ENCODE measurements at places on chromosomes 6 and 20.
A peak's percentile ranks its signal among the peaks of the same experiment; 100 is the strongest.

DNA sequence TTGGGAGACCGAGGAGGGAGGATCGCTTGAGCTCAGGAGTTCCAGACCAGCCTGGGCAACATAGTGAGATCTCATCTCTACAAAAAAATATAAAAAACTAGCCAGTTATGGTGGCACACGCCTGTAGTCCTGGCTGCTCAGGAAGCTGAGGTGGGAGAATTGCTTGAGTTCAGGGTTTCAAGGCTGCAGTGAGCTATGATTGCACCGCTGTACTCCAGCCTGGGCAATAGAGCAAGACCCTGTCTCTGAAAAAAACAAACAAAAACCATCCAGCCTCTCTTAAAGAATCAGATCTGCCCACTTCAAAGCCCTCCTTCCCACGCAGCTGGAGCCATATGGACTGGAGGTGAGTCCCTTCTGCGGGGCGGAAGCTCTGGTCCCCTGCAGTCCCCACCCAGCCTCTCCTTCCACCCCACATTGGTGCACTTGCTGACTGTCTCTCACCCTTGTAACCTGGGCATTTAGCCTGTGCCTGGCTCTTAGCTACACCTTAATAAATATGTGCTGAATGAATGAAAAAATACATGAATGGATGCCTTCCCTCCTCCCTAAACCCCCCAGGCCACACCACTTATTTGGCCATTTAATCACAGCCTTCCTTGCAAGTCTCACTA, 7.2 kb upstream of the PARD6B start:
- no peak for DNase-seq

- DNase-seq: no peak
These were observed 140.4 kb upstream of the CENPW start for GRCh38 chr6:126199466-126199865.

GRCh38 chr6:165227644-165228329, 81.6 kb downstream of the C6orf118 start:
- no peak for DNase-seq

- DNase-seq: no peak
These were observed 8.2 kb downstream of the PPP1R14C start for GRCh38 chr6:150150821-150151646.

DNA sequence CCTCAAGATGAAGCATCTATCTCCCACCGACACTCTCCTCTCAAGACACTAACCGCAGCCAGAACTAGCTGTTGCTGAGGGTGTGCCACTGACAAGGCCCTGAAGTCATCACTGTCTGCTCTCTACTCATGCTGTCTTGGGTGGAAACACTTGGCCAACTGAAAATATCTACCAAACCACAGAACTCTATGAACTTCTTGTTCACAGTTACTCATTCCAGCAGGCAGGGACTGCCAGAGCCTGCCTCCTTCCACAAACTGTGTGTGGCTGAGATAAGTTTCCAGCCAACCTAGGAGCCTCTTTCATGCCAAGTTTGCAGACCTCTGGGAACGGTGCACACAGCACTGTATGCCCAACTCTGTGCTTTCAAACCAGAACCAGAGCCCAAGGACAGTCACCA, 45.5 kb upstream of the NXT1 start:
- no peak for DNase-seq

DNA sequence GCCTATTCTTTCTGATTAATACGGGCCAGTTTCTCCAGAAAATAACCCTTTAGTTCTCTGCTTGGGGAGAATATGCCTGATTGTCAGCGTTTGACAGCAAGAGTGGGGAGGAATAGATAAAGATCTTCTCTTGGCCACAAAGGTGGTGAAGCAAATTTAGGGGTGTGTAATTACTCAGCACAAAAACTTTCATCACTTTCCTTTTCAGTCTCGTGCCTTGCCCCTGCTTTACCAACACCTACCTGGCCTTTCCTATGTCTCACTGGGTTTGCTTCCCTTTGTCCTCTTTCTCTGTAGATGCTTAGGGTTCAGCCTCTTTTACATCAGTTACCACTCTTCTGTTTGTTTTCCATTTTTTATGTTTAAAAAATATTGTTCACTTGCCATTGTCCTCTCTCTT, 99.2 kb downstream of the MCHR2 start:
- DNase-seq: no peak

DNA sequence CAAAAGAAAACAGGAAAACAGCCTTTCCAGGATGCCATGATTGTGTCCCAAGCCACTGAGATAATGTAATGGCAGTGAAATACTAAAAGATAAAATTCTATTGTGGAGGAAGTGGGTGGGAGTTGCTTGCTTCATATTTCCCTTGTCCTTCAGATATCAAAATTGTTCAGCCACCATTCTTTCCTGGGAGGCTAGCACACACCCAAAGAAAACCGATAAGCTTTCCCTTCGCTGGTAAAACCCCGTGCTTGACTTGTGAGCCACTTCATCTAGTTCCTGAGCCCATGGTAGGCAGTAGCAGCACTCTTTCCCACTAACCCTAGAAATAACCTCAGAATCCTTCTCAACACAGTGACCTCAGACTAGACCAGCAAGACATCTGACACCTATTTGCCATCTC, 357.4 kb upstream of the PLCB4 start:
- no peak for DNase-seq

- no peak for DNase-seq
These were observed 135.9 kb upstream of the SOX4 start for GRCh38 chr6:21457647-21458046.

GRCh38 chr6:83216806-83217205, 23.6 kb downstream of the RWDD2A start:
- DNase-seq: no peak

- no peak for DNase-seq
These were observed 16.0 kb downstream of the MARCKS start for GRCh38 chr6:113873043-113873667.

- DNase-seq: no peak
These were observed 114.7 kb downstream of the ZFAND3 start for GRCh38 chr6:37934276-37934675.

GRCh38 chr20:24616258-24617079, 147.0 kb downstream of the SYNDIG1 start:
- no peak for DNase-seq

GRCh38 chr6:99189823-99190721, 159.4 kb downstream of the FAXC start:
- DNase-seq: no peak

- DNase-seq: no peak
These were observed 11.1 kb upstream of the LYRM2 start for GRCh38 chr6:89649682-89650081.

DNA sequence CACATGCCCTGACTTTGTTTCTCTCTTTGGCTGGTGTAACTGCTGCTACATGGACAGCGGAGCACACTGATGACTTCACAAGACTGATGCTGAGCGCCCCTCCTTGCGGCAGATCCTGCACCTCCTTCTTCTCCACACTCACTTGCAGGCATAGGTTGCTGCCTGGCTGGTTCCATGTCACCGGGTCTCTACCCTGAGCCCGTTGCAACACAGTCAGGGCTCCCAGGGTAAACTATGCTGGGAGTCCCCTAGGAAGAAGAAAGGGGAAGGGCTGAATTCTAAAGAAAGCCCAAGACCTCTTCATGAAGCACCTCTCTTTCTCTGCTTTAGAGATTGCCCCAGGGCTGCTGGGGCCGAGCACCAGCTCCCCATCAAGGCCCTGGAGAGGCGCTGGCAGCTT, 83.3 kb upstream of the DUSP22 start:
- DNase-seq: no peak

DNA sequence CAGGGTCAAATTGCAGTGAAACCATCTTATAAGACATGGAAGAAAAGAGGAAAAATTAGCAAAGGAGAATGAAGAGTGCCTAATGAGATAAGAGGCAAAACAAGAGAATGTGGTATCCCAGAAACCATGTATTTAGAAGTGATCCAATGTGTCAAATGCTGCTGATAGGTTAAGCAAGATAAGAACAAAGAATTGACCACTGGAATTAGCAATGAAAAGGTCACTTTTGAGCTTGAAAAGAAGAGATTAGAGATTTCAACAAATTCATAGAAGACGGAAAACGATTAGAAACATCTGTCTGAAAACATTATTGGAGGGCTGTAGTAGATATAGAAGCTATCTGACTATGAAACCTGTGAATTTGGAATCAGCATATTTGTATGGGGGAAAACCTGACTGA, 112.2 kb downstream of the AHI1 start:
- no peak for DNase-seq

- no peak for DNase-seq
These were observed 162.5 kb downstream of the WDR27 start for GRCh38 chr6:169539176-169539897.

DNA sequence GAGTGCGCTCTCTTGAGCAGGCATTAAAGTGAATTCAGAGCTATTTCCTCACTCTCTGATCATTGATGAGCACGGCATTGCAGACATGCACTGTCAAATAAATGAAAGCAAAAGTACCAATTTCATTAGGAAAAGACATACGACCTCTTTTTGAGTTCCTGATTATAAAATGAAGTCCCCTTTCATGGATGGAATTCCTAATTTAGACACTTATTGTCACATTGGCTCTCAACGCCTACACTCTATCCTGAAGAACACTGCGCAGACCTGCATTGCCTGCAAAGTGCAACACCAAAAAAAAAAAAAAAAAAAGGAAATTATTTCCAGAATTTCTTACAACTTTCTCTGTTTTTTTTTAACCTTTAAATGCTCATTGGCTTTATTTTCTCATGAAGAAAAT, 1.6 kb downstream of the ADGRB3 start:
- DNase-seq: no peak

DNA sequence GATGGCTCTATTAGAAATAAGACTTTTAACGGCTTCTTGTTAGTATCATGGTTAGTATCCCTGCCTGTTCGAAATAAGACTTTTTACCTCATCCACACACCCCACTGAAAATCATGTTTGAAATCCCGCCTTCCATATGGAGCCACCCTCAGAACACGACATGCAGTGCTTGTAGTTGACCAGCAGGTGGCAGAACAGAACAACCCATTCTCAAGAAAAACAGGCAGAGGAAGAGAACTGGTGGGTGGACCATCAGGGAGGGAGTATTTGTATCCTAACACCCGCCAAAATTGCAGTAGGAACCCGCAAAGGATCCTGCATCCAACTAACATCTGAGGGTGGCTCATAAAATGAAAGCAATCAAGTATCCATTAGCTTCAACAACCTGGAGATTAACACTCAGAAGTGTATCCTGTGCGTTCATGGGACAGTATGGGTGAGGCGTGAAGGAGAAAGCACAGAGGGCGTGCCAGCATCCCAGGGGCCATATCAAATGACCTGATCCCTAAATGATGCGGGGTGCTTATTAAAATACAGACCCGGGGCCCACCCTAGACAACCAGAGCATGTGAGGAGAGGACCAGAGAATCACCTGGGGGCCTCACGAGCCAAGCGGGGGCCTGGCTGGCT, 89.6 kb upstream of the NHSL1 start:
- DNase-seq: no peak

- DNase-seq: no peak
These were observed 20.1 kb upstream of the SLC17A1 start for GRCh38 chr6:25851961-25852360.

DNA sequence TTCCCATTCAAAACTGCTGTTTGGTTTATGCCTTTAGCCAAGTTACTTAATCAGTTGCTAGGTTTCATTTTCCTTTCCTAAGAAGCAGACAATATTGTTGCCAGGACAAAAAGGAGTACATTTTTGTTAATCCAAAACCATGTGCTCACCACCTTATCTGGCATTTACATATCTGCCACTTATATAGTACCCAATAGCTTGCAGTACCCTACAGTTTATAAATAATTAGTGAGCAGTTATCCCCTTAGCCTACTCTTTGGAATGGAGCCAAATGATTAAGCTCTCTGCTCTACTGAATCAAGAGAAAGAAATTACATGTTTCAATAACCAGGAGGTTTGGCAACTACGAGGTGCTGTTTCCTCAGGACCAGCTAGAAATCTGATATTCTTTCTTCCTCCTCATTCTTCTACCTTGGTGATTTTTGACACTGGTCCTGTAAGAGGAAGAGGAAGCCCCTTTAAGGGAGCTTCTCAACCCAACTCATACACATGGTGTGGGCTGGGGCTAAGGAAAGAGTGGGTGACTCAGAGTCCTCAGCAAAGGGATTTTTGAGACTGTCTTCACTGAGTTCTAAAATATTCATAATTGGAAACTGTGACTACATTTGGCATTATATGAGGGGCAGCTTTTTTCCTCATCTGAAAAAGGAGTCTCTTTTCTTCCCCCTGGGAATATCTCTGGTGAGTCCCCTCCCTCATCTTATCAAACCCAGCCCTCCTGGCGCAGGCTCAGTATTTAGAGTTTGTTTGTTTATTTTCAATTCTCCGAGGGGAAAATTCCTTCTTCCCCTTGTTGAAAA, 1.5 kb downstream of the ZNFX1 start:
- DNase-seq: no peak

- DNase-seq: no peak
These were observed 2.8 kb upstream of the AARS2 start for GRCh38 chr6:44315951-44316350.

GRCh38 chr6:15950962-15951569, 177.8 kb upstream of the MYLIP start:
- DNase-seq: no peak

DNA sequence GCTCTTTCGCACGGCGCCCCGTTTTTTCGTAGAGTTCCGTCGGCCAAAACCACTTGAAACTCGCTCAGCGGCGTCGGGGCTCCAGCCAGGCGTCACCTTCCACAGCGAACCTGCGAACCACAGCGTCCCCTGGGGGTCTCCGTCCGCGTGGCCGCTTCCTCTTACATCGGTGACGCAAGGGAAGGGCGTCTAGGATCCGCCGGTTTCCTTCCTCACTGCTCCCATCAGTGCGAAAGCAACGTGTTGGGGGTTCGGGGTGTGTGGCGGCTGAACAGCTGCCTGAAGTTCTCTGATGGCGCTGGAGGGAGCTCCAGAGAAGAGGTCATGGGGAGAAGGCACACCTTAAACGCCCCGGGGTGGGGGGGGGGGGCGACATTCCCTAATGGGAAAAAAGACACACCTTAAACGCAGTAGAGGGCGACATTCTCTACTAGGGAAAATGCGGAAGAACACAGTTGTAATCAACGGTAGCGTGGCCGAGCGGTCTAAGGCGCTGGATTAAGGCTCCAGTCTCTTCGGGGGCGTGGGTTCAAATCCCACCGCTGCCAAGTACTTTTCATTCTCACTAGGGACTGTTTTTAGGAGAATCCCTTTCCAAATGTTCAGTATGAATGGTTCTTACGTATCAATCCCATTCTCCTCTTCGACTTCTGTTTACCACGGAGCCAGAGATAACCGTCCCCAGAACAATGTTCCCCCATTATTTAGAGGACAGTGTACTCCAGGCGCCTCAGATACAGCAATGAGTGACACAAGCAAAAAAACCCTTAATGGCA, 16.4 kb downstream of the ZNF311 start:
- DNase-seq: peak; percentile 60

- DNase-seq: no peak
These were observed 107.2 kb upstream of the PLEKHG1 start for GRCh38 chr6:150492507-150492906.

Data from stimulated activated CD4-positive, alpha-beta T cell treated with anti-CD3 and anti-CD28 coated beads, Interleukin-1b, Interleukin-23, amount 100 ng/mL, for 1 hour (primary cell).